ENCODE measurements at places on chromosomes 4 and X.

DNA sequence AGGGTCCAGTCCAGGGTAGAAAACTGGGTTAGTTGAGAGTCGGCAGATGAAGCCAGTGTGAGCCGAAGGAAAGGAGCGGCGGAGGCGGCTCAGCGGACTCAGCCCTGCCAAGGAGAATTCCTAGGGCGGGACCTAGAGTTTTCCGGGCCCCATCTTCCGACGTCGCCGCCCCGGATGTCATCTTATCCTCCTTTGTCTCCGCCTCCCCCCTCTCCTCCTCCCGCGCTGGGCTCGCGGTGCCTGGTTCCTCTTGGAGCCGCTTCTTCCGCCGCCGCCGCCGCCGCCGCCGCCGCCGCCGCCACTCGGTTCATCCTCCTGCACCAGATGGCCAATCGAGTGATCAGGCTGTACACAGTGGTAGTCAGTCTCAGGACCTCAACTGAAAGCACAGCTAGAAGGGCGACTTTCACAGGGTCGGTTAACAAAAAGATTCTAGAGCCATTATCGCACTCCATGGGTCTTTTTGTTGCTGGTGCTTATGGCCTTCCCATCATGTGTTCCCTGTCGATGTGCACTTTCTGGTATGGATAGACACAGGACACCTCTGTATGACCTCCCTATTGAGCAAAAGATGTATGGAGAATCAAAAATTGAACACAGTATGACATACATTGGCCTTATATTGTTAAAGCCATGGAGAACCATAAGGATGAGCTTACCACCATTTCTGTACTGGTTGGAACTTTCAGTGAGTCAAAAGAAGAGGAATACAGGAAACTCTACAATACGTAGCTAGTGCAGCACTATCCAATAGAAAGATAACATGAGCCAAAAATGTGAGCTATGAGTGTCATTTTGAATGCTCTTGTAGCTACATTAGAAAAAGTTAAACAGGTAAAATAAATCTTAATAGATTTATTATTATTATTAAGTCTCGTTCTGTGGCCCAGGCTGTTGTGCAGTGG, 32.4 kb upstream of the THOC2 start:
- DNase-seq = peak; percentile 75

GRCh38 chrX:65607070-65607742, 60.2 kb upstream of the MSN start:
- peak; percentile 82 for DNase-seq

DNA sequence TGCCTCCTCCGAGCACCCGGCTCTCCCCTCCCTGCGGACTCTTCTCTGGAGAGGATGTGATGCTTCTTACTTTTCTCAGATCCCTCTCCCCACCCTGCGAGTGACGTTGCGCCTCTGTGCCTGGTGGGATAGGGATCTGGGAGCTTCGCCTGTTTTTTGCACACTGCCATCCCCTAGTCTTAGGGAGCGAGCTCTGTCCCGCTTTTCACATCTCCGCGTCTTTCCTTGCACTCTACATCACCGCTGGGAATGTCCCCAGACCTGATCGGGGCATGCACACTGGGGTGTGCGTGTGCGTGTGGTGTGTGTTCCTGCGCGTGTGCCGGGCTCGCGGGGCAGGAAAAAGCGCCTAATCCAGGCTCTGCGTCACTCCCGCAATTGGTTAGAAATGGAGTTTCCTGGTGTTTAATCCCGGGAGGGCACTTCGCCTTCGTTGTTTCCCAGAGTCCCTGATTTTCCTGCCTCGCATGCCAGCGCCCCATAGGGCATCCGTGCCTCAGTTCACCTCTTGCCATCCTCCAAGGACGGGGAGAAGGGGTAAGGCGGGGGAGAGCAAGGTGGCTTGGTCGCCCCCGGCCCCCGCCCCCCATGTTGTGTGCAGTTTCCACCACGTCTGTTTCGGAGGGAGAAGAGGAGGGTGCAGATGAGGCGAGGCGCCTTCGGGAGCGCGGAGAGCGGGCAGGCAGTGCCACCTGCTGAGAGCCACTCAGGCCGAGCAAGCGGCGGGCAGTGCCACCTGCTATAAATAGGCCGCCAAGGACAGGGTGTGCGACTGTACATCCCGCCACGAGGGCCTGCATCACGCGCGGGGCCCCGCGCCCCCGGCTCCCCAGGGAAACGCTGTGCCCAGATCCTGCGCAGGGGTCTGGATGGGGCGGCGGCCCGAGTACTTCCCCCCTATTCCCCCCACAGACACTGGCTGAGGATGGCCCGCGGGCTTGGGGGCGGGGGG, 759 bp upstream of the TBC1D1 start:
- DNase-seq = peak; percentile 35

DNA sequence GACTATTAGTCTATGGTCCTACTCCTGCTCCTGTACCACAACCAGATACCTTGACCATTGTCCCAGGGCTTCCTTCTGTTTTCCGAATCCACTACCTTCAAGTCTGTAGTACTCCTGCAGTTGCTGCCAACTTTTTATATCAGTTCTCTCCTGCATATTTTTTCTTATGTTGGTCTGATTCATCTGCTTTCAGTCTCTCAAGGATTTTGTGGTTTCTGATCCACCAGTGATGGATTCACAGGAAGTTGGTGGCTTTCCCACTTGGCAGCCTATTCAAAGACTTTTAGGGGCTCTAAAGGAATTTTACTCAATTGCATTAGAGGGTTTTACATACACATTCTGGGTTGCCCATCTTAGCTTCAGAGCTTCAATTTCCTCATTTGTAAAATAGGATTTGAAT, 23.6 kb downstream of the KIF4A start:
- no peak for DNase-seq

DNA sequence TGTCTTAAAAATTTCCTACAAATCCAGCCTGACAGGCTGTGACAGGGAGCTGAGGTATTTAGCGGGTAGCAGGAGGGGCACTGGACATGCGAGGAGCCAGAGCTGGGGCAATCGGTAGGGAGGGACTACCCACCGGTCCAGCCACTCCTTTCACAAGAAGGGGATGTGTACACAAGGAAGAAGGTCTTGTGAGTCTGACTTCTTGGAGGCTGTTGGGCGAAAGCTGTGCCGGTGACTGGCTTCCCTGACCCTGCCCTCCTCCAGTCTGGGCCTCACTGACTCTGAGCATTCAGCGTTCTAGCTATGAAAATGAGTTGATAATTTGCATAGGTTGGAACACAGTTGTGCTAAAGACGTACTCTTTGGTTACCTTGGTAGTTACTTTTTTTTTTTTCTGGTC, 12.7 kb upstream of the CXCL8 start:
- no peak for DNase-seq

- no peak for DNase-seq
Observed at GRCh38 chr4:53780736-53781400, 189.6 kb upstream of the LNX1 start.

DNA sequence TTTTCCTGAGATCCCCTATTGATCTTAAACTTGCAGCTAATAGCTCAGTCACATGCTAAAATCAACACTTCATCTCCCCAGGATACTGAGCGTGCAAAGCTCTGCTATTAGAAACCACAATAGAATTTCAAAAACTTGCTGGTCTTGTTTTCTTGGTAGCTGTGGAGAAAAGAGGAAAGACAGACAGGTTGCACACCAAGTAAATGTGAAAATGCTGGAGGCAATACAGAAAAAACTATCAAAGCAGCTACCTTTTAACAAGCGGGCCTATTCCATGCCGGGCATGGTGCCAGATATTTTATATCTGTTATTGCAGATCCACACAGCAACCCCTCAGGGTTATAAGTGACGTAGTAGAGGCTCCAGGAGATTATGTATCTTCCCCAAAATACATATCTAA, 171.9 kb downstream of the DCTD start:
- DNase-seq = no peak

- peak; percentile 82 for DNase-seq
Observed at GRCh38 chrX:154369449-154370299, 4.8 kb downstream of the FLNA start.

DNA sequence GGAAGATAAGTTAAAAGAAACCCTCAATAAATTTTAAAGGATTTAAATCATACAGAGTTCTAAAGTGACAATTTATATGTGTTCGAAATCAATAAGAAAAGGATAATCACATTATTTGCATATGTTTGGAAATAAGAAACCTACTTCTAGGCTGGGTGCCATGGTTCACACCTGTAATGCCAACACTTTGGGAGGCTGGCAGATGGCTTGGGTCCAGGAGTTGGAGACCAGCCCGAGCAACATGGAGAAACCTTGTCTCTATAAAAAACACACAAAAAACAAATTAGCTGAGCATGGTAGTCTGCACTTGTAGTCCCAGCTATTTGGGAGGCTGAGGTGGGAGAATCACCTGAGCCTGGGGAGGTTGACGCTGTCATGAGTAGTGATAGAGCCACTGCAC, 8.1 kb upstream of the SAP30 start:
- DNase-seq = no peak

- no peak for DNase-seq
Observed at GRCh38 chrX:115339441-115340025, 50.0 kb downstream of the LUZP4 start.

DNA sequence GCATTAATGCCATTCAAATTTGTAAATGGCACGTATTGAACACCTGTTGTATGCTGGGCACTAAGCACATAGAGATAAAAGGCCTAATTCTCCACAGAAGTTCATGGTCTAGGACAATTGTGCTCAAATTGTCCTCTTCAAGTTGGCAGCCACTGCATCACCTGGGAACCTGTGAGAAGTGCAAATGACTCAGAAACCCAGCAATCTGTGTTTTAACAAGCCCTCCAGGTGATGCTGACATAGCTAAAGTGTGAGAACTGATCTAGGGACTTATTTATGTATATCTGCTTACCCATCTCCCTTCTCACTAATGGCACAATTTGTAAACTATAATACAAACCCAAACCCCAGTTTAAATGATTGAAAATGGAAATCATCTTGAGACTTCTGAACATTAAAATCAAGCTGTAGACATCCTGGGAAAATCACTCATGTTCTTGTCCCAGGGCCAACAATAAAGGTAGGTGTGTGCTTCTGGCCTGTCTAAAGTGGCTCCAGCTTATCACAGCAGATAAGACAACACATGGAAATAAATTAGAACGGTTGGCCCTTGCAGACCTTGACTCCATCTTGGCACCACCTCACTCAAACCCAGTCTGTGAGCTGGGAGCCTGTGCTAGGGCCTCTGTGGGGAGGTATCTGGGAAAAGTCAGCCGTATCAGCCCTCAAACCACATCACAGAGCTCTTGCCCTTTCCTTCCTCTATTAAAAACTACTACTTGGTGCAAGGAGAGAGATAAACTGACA, 46.8 kb downstream of the UCHL1 start:
- DNase-seq = no peak

GRCh38 chr4:145565328-145565727, 53.9 kb upstream of the MMAA start:
- no peak for DNase-seq

DNA sequence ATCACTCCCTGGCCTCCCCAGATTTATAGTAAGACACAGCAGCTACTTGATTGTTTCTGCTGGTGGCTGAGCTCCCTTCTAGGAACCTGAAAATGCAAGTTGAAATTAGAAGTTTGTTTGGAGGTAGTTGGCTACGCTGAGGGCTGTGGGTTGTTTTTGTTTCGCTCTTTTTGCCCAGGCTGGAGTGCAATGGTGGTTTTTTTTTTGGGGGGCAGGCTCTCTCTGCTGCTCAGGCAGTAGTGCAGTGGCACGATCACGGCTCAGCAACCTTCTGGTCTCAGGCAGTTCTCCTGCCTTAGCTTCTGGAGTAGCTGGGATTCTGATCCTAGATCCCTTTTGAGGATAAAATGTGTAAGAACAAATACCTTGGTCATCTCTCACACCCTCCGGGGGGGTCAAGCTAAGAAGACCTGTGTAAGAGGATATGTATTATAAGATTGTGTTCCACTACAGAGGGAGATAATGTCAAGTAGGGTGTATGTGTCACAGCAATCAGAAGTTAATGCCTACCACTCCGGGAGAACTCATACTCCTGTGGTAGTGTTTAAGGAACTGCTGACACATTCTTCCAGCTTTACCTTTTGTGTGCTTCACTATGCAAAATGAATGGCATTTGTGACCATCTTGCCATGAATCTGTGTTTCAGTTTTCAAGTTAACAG, 9.7 kb downstream of the JADE1 start:
- no peak for DNase-seq

GRCh38 chr4:158376106-158376840, 145.4 kb upstream of the RXFP1 start:
- DNase-seq = no peak

- DNase-seq = no peak
Observed at GRCh38 chrX:113644426-113644825, 803.8 kb upstream of the AMOT start.

- no peak for DNase-seq
Observed at GRCh38 chr4:169202145-169202699, 68.5 kb downstream of the SH3RF1 start.

- no peak for DNase-seq
Observed at GRCh38 chr4:175253184-175253902, 335.2 kb downstream of the ADAM29 start.

DNA sequence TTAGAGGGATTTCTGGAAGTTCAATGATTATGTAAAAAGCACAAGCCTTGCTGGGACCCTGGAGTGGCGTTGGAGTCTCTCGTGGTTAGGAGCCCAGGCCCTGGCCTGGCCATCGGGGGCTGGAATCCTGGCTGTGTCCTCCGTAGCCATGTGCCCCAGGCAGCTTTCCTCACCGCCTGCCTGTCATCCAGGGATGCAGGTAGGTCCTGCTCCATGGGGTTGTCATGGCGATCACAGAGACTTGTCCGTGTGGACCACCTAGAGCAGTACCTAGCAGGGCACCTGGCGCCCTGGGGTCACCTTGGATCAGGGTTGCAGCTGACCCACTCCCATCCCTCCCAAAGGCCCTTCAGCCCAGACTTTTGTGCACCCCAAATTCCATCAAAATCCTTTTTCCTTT, 30.2 kb upstream of the WFS1 start:
- DNase-seq = no peak

- DNase-seq = no peak
Observed at GRCh38 chr4:159041054-159042034, 61.5 kb upstream of the RAPGEF2 start.

Measured in activated CD4-positive, alpha-beta T cell treated with anti-CD3 and anti-CD28 coated beads, Interleukin-10, Interleukin-2, amounts not matched to agents 100 ng/mL and 50 ng/mL, durations not matched to agents 16 hours and 8 hours (primary cell).